ENCODE measurements at places on chromosomes 6 and 20.

DNA sequence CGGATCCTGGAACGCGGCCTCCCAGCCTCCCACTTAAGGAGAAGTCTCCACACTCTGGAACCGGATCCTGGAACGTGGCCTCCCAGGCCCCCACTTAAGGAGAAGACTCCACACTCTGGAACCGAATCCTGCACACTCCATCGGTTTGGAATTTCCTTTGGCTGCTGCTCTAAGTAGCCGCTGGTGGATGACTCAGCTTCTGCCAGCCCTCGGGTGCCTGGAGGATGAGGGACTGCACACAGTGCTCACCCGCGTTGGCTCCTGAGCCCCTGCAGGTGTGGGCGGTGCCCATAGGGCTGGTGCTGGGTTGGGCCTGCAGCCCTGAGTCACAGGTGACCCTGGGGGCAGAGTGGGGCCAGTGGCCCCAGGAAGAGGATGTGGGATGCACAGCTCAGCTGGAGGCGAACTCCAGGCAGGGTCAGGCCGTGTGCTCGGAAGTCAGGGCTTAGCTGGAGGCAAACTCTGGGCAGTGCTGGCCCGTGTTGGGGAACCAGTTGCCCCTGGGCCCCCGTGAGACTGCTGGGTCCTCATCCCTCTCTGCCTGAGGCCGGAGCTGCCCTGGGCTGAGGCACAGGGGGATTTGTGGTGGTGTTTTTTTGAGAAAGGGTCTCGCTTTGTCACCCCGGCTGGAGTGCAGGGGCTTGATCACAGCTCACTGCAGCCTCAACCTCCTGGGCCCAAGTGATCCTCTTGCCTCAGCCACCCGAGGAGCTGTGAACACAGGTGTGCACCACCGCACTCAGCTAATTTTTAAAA lies 13.9 kb upstream of the TNFRSF6B start:
- no peak for DNase-seq

DNA sequence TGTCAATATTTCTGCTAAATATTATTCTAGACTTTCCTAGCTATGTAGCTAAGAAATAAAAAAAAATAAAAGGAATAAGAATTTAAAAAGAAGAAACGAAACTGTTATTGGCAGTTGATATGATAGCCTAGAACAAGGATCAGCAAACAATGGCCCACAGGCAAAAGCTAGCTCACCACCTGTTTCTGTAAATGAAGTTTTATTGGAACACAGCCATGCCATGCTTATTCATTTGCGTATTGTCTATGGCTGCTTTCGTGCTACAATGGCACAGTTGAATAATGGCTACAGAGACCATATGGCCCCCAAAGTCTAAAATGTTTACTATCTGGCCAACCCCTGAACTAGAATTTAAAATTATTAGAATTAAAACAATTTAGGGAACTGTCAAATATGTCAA lies 952.6 kb upstream of the MAP3K7 start:
- no peak for DNase-seq

- DNase-seq, result no peak
Observed at GRCh38 chr6:138372711-138373463, 4.8 kb upstream of the SMIM28 start.

- no peak for DNase-seq
Observed at GRCh38 chr6:136326038-136326553, 36.5 kb upstream of the BCLAF1 start.

GRCh38 chr6:27617700-27618689 lies 145.1 kb upstream of the ZNF184 start:
- DNase-seq, result no peak

DNA sequence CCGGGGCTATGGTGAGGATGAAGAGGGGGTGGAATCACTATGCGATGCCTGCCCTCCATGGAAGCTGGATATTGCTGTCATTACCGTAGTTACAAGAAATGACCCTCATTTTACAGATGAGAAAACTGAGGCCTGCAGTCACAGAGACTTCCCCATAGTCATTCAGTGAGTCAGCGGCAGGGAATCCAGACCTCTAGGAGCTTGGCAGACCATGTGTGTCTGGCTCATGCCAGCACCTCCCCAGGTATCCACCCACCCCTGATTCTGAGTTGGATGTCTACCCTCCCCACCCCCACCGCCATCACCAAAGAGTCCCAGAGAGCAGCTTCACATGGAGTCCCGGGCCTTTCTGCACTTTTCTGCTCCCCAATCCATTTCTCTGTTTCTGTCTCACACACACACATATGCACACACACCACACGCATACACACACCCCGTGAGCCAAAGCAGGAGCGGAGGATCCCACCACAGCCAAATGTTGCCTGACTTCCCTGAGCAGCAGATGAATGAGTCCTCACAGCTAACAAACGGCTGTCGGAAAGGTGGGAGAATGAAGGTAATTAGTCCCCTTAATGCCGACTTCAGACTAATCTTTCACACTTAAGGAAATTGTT lies 24.8 kb downstream of the CDH22 start:
- DNase-seq, result no peak
